ENCODE measurements at places on chromosomes 2 and 18.

DNA sequence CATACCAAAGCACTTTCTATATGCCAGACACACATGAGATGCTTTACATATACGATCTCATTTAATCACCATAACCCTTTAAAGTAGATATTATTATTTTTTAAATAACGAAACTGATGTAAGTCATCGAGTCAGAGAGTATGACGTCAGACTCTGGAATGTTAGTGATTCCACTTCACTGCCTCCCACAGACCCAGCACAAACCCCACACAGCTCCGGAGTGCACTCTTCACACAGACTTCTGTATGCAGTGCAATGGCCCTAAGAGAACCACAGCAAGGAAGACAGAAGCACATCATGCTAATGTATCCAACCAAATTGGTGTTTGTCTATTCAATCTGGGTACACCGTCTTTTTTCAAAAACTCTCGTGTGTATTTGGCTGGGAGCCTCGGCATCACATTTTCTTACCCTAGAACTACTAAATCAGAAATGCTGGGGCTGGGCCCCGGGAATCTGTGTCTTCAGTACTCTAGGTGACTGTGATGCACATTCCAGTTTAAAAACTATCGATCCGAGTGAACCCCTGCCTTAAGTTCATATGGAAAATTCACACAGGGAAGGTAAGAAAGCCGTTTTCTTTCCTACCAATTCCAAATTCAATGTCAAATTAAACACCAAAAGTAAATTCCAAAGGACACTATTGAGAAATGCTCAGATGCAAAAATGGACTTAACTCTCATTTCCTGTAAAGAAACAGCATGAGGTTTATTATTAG, 117.7 kb upstream of the ACVR1C start:
- DNase-seq: peak; percentile 84

DNA sequence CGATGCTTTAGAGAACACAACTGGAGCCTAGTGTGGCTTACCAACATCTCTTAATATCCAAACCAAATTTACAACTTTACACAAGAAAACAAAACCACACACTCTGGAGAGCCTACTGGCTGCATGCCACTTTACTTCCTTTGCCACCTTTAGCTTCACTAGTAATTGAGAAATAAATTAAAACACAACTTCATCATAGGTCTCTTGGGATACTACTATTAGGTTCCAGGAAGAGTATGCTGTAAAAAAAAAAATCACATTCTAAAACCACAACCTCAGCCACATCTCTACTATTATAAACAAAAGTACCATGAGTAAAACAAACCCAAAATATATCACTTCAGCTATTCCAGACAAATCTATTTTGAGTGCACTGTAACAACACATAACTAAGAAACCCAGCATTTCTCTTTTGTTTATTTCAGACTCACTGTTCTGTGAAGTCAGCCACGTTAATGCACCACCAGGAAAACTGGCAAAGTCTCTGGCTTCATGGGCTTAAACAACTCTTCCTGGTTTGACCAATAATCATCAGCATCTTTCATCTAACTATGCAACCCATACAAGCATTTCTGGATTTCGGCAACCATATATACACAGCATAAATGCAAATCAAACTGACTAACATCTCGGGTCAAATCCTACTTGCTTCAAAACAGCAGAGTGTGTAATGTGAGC, 59.1 kb downstream of the REV1 start:
- peak; percentile 71 for DNase-seq

DNA sequence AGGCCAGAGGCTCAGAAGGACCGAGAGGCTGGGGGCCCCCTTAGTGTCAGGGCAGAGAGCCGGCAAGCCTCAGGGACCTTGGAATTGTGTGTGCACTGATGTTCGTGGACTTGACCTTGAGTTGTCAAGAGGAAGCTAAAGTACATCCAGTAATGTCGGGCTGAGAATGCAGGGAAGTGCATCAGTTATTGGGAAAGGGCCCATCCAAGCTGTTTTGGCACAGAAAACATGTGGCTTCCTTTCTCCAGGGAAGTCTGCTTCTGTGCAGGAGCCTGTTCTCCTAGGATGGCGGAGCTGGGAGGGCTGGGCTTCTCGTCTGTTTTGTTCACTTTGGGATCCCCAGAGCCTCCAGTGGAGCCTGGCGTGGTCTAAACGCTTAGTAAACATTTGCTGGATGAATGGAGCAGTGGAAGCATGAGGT, 23.7 kb downstream of the ATOH8 start:
- peak; percentile 65 for DNase-seq

GRCh38 chr2:48510329-48510728, 19.6 kb upstream of the STON1 start:
- peak; percentile 87 for DNase-seq

DNA sequence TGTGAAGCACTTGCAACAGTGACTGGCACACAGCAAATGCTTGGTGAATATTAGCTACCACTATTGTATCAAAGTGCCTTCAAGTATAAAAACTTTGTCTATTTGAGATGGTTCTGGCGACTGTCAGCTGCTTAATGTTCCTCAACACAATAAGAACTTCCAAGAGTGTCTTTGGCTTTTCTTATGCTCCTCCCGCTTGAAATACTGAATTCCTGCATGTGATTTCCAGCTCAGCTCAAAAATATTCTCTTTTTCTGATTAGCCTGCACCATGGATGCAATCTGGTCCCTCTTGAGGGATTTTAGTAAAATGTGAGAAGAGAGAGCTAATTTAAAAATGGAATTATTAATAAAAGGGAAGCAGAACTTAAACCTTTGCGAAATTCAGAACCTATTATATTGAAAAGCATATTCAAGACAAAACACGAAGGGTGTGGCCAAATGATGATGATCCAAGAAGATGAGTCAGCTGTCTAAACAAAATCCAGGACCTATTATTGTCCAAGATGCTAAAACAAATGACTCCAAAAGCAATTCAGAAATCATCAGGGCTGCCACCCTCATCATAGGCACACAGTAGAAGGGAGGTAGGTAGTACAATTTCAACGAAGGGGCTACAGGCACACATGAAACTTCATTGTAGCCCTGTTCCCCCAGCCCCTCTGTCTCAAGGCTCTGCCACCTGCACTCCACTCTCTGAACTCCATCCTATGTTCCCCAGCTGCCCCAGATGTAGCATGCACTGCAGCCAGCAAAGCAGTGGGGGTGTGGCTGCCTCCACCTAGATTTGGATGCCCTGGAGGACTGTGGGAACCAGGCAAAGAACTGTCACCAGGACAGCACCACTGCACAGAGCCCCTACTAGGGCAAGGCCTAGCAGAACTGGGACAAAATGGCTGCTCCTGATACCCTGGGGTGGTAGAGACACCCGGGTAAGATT, 190.1 kb downstream of the ZNF385B start:
- no peak for DNase-seq

- DNase-seq: peak; percentile 0
Measured at GRCh38 chr2:53559302-53559966, 208.2 kb upstream of the CHAC2 start.

DNA sequence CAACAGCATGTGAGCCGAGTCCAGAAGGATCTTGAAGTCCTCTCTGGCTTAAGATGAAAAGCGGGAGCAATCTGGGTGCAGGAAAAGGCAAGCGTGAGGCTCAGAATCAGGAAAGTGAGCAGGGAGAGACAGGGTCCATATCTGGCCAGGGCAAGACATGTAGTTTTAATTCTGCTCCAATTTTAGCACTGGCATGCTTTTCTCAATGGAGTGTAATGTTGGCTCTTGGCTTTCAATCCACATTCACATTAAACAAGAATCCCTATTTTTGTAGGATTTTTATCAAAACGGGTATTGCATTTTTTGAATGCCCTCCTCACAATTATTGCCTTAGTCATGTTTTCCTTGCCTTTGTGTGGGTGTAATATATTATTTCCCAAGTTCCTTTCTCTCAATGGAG, 6.0 kb downstream of the SPATA3 start:
- DNase-seq: no peak

DNA sequence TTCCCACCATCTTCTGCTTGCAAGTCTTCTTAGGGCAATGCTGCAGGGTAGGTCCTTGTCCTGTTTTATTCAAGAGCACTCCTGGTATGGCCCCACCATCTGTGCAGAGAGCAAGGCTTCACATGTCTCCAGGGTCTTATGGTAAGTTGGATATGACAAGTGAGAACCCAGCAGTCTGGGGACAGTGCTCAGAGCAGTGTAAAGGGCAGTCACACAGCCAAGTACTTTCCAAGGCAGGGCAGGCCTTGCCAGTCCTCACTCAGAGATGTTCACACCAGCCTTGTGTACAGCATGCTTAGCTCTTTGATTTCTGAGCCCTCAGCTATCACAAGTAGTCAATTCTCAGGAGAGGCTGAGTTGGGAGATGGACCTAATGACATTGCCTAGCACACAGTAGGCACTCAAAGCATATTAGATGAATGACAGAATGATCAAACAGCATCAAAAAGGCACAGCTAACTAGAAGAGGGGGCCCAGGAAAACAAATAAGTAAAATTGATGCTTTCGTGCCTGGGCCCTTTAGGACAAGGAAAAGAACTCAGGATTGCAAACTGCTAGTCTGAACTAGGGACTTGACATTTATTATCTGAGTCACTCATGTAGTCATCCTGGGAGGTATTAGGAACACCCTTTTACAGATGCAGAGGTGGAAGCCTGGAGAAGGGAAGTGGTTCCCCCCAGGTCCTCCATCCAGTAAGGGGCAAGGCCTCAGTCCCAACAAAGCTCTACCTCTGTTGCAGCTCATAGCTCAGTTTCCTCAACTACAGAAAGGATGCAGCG, 86.7 kb upstream of the CTAGE1 start:
- peak; percentile 66 for DNase-seq

- no peak for DNase-seq
Measured at GRCh38 chr2:158138255-158138654, 36.6 kb downstream of the UPP2 start.

DNA sequence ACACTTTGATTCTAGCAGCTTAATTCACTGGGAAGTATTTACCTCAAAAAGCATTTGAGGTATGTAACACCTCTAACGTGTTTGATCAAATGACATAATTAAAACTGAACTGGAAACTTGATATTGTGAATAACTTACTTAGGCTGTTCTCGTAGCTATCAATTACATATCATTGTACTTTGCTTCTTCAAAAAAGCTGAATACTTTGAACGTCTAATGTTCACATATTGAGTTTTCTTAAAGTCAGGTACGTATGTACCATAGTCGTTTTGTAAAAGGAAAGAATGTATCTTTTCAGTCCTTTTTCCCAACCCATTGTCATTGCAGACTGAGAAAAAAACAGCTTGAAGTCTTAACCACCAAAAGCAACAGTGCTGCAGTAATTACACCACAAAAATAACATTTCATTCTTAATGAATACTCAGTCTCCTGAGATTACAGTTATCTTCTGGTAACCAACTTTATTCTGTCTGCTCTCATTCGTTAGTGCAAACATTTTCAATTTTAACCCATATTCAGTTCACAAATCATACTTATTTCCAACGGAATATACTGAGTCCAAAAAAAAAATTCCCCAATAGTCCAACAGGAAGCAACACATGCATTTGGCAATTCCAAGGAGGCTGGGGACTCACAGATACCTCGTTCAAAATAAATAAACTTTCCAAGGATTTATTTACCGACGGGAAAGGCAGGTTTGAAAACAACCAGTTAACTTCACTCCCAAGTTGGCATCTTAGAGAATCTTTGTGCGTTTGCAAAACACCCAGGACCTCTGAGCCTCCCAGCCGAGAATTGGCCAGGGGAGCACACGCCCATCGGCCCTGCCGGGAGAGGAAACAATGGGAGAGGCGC, 1.1 kb downstream of the CHN1 start:
- DNase-seq: no peak

- no peak for DNase-seq
Measured at GRCh38 chr2:25557179-25558036, 116.0 kb downstream of the DTNB start.

GRCh38 chr2:70735071-70735470, 32.9 kb downstream of the ADD2 start:
- no peak for DNase-seq

Measured in amniotic epithelial cell (primary cell).